ENCODE measurements at places on chromosomes 16 and 17.

GRCh38 chr17:67238991-67239390 is 6.0 kb downstream of the HELZ start:
- no peak for DNase-seq

DNA sequence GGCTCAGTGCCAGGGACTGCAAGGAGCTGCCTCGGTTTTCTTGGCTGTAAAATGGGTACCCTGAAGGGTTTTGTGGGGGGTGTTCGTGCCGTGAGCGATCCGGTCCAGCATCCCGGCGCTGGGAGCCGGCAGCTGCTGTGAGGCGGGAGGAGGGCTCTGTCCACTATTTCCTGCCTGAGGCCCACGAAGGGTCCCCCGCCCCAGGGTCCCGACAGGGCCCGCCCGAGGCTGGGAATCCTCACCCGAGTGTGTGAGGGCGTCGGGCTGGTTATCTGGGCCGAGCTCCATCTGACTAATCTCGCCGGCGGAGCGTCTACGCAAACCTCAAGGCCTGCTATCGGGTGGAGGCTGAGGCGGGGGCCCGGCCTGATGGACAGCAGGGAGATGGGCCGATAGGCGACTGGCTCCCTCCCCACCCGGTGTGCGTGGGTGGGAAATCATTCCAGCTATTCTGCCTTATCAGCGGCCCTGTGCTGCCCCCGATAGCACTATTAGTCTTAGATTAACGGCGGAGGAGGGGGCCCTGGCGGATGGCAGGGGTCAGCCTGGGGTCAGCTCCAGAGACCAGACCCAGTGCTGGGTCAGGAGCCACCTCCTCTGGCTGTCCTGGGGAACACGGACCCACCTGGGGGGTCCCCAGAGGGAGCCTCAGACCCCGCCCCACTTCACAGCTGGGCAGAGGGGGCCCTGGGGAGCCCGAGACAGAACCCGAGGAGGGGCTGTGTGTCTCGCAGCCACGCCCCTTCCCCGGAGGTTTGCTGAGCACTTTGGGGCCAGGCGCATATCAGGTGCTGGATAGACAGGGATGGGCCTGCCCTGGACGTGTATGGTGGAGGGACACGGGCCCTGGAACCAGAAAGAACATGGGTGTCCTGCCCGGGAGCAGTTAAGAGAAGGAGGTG is 44.7 kb downstream of the ZFPM1 start:
- DNase-seq = no peak

GRCh38 chr17:41518789-41519449 is at the start of gene KRT15:
Gene KRT15, minus strand, starts transcription at chr17:41518890. Its CDS starts 63 bp downstream, at chr17:41518827.
- DNase-seq = no peak

- DNase-seq = no peak
Observed at GRCh38 chr16:84279881-84280280, 14.8 kb upstream of the WFDC1 start.

DNA sequence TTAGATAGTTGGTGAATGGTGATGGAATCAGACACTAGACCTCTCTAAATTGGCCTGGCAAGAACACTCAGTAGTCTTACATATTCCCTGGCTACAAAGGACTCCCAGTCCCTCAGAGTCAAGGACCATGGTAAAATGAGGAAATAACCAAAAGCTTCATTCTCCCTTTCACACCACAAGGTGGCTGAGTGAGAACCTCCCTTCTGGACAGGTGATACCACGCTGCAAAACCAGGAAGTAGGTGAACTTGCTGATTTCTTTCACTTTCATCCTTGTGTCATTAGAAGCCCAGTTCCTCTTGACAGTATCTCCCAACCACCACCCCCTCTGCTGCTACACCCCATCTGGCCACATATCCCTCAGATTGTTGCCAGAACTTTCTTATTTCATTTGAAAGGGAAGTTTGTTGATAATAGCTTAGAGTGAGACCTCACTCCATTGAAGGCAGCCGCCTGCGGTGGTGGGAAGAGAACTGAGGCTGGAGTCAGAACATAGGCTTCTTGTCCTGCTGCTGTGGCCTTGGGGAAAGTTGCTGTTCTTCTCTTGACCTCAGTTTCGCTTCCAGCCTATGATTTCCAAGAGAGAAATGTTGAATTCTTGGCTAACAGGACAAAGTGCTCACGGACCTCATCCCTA is 290.6 kb upstream of the CCL2 start:
- DNase-seq = no peak

- DNase-seq = no peak
Observed at GRCh38 chr17:54544249-54544648, 356.4 kb upstream of the TOM1L1 start.

GRCh38 chr17:41415411-41415810 is 9.0 kb downstream of the KRT37 start:
- DNase-seq = no peak

- DNase-seq = no peak
Observed at GRCh38 chr17:41315204-41315794, at the start of gene KRTAP17-1. Gene KRTAP17-1, minus strand, starts transcription at chr17:41315710. Its CDS starts 60 bp downstream, at chr17:41315650.

GRCh38 chr17:51261024-51261963 is 948 bp downstream of the UTP18 start:
- DNase-seq = no peak

DNA sequence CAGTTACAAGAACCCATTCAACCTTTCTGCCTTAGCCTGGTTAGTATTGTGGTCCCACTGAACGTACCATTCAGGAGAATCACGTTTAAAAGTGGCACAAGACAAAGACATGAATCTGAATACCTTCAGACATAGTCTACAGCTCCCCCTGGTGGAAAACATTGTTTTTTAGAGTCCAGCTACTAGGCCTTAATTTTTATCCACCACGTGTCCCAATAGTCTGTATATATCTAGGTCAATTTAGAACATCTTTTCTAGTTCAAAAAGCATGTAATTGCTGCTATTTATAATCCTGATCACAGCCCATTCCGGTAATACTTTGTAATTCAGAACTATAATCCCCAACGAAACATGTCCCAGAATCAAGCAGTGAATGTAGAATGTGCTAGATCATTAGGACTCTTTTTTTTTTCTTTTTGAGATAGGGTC is 13.7 kb upstream of the GUCY2D start:
- DNase-seq = peak; percentile 30

DNA sequence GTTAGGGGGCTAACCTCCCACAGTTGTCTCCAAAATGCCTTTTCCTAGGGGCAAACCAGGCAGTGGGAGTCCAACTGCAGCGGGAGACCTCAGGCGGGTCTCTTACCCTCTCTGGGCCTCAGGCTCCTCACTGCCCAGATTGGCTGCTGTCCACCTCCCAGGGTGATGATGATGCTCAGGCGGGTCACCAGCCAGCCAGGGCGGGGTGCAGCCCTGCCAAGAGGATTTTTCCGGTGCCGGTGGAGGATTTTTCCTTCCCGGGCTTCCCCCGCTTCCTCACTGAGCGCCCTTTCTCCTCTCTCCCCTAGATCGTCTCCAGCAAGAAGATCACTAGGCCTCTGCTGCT is 22.8 kb downstream of the CPNE2 start:
- no peak for DNase-seq

DNA sequence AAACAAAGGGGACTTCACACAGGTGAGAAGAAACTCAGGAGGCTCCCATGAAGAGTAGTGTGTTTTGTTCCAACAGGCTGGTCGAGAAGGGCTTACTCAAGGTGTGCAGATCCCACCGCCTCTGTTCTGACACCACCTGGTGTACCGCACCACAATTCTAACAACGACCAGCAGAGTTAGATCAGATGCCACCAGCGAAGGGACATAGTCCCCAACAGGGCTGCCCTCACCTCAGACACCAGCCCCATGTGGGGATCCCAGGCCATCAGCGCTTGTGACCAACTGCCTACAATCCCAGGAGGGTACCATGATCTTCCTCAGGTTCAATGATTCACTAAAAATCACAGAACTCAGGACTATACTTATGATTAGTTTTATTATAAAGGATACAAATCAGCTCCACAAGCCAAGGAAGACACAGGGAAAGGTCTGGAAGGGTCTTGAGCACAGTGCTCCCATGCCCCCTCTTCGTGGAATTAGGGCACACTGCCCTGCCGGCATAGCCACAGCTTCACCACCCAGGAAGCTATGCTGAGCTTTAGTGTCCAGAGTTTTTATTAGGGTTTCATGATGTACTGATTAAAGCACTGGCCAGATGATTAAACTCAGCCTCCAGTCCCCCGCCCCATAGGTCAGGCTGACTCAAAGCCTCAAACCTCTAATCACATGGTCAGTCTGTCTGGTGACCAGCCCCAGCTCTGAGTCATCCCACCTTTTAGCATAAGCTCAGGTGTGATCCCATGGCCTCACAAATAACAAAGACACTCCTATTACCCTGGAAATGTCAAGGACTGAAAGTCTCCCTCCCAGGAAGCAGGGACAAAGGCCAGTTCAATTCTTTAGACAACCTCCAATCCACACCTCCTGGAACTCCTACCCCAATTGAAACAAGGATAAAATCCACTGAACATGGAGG is 26.0 kb downstream of the TRIM25 start:
- no peak for DNase-seq

GRCh38 chr16:12110361-12111107 is 134.0 kb downstream of the SNX29 start:
- no peak for DNase-seq

GRCh38 chr17:49703557-49704277 is 4.0 kb downstream of the SLC35B1 start:
- DNase-seq = peak; percentile 9

DNA sequence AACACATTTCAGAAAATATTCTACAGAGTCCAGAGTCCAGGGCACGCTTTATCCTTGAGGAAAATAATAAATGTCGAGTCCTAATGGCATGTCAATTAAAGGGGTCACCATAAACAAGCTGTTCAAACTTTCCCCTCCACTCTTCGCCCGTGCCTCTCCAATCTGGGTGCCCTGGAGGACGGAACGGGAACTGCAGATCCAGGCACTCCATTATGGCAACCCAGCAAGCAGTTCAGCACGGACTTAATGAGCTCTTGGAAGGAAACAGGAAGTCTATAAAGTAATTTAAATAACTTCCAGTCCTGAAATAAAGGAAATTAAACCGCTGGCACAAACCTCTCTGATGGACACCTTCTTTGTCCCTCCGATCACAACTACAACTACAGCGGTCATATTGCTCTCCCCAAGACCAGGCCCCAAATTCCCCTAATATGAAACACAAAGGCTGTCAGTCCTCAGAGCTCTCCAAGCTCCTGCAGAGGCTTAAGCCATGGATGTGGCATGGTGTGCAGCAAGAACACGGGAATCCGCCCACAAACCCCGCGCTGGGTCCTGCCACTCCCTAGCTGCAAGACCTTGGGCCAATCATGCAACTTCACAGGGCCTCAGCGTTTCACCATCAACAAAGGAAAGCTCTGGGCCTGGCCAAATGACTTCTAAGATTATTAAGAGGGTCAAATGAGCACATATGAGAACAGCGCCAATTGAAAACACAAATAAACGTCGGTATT is 52.6 kb downstream of the ZFHX3 start:
- no peak for DNase-seq

GRCh38 chr16:16774389-16774788 is 395.4 kb downstream of the NPIPA7 start:
- DNase-seq = no peak

- no peak for DNase-seq
Observed at GRCh38 chr16:67779256-67780014, 26.9 kb downstream of the RANBP10 start.

DNA sequence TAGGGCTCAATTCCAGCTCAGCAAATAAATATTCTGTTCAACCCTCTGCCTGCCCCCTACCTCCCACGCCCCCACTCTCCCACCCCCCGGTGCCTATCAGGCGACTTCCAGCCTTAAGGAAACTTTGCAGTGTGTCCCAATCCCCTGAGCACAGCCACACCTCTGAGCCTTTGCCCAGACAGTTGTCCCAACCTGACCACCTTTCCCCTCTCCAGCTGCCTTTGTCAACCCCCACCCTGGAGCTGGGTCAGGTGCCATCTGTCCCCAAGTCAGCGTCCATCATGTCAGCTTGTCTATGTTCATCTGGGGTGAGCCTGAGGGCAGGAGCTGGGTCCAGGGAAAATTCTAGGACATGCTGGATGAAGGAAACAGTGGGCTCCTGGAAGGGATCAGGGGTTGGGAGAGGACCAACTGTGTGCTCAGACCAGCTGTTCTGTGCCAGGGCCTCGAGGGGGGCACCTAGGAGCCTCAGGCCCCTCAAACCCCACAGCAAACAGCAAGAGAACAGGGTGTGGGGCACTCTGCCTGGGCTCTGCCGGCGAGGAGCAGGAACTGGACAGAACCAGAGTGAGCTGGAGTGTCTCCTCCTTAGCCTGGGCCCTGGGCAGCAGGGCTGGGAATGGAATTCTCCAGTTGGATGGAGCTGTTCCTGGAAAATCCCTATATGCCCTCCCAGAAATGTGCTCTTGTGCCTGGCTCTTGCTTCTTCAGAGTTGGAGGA is 17.8 kb downstream of the CDH16 start:
- no peak for DNase-seq

DNA sequence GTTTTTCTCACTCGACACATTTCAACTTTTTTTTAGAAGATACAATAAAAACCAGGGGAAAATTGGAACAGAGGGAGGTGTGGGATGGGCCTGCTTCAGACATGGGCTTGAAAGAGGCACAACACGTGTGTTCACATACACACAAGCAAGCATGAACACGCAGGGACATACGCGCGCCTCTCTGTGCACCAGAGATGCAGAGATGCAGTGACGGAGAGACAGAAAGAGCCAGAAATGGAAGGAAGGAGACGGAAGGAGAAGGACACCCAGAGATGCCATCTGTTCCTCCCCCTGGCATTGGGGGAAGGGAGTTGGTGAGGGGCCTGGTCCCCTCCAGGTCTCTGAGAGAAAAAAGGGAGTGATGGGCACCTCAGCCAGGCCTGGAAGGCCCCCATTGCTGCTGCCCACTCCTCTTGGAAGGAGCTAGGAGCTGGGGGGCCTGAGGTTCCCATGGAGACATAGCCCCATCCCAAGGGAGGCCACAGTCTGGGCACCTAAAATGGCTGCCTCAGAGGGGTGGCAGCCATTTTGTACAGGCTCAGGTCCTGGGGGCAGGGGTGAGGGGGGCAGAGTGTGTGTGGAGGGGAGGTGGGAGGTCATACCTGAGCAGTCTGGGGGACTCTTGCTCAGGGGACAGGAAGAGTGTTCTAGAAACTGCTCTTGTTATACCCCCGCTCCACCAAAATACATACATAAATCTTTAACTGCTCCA is 3.8 kb upstream of the NEUROD2 start:
- no peak for DNase-seq

GRCh38 chr16:81219151-81219550 is 19.3 kb upstream of the BCO1 start:
- DNase-seq = no peak

DNA sequence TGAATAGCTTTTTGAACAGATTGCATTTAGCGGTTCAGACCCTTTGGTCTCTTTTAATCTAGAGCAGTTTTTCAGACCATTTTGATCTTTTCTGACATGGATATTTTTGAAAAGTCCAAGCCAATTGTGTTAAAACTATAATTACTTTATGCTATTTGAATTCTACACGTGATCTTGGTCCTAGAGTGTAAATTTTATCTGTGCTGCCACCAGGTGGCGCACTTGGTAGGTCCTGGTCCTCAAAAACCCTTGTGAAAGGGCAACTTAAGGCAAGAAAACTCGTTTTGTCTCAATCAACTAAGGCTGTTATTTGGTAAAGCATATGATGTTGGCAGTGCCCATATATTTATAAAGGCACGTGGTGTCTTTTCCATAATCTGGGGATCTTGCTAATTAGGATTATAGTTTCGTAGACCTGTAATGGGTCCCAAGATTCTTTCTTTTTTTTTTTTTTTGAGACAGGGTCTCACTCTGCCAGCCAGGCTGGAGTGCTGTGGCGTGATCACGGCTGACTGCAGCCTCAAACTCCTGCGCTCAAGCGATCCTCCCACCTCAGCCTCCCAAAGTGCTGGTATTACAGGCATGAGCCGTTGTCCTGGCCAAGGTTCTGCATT is 43.9 kb upstream of the TEX2 start:
- DNase-seq = peak; percentile 15

- DNase-seq = no peak
Observed at GRCh38 chr16:51549836-51550235, 398.8 kb upstream of the SALL1 start.
